ENCODE measurements at places on chromosomes 6 and 20. TPM values are rescaled to one million over a fixed set of nuclear protein-coding genes. Genes with fewer than 3 reads are reported as not detected.

ABCC10 gene
- polyA plus RNA-seq = 3.1 TPM

TRERF1 gene
- polyA plus RNA-seq = 1.4 TPM

CYP39A1 gene
- polyA plus RNA-seq = 22.6 TPM

EFCAB8 gene
- polyA plus RNA-seq = not detected

IL20RA gene
- 91.5 TPM for polyA plus RNA-seq

CLPSL2 gene
- 1.9 TPM for polyA plus RNA-seq

POU5F1 gene
- polyA plus RNA-seq = not detected

HTR1E gene
- polyA plus RNA-seq = 0.58 TPM

ANGPT4 gene
- not detected for polyA plus RNA-seq

SLC16A10 gene
- polyA plus RNA-seq = 6.8 TPM

WASF1 gene
- 45.5 TPM for polyA plus RNA-seq

CGAS gene
- polyA plus RNA-seq = 2.1 TPM

SAMD3 gene
- not detected for polyA plus RNA-seq

NR2E1 gene
- polyA plus RNA-seq = not detected

TJAP1 gene
- polyA plus RNA-seq = 0.15 TPM

SLC25A27 gene
- polyA plus RNA-seq = 97.0 TPM

SRMS gene
- not detected for polyA plus RNA-seq

NRN1 gene
- polyA plus RNA-seq = 5.6 TPM

DEFB110 gene
- polyA plus RNA-seq = not detected

SLC22A2 gene
- polyA plus RNA-seq = not detected

SLC2A10 gene
- polyA plus RNA-seq = not detected

SGK2 gene
- polyA plus RNA-seq = not detected

CRISP2 gene
- polyA plus RNA-seq = not detected

TXLNB gene
- not detected for polyA plus RNA-seq

CCN6 gene
- polyA plus RNA-seq = 1.5 TPM

KCNK16 gene
- polyA plus RNA-seq = not detected

RAB44 gene
- not detected for polyA plus RNA-seq

FERMT1 gene
- polyA plus RNA-seq = not detected

BPI gene
- polyA plus RNA-seq = not detected

TFAP2D gene
- not detected for polyA plus RNA-seq

PXDC1 gene
- polyA plus RNA-seq = not detected
